Caudate nucleus (tissue), 63 donors: ENCODE measurements at places on chromosomes 1 and 21.

GRCh38 chr21:31180256-31181081, 142.2 kb upstream of the KRTAP19-8 start:
- no peak for DNase-seq

DNA sequence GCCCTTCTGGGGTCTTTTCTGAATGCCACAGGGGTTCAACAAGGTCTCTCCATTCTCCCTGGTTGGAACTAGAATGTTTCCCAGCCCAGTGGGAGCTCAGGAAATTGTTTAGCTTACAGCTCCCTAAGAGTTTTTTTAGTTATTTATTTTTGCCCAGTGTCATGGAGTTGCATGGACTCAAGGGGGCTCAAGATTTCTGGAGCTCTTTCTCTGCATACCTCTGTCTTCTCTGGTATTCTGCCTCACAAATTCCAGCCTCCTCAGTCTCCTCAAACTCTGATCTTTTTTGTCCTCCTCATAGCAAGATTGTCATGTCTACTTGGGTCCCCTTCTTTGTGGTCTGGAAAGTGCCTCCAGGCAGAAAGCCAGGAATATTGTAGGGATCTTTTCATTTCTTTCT, 15.9 kb upstream of the PPP2R5A start:
- DNase-seq: no peak

GRCh38 chr1:61797045-61797755, 54.9 kb downstream of the PATJ start:
- no peak for DNase-seq

GRCh38 chr1:16324456-16324890, 27.8 kb downstream of the FBXO42 start:
- no peak for DNase-seq

DNA sequence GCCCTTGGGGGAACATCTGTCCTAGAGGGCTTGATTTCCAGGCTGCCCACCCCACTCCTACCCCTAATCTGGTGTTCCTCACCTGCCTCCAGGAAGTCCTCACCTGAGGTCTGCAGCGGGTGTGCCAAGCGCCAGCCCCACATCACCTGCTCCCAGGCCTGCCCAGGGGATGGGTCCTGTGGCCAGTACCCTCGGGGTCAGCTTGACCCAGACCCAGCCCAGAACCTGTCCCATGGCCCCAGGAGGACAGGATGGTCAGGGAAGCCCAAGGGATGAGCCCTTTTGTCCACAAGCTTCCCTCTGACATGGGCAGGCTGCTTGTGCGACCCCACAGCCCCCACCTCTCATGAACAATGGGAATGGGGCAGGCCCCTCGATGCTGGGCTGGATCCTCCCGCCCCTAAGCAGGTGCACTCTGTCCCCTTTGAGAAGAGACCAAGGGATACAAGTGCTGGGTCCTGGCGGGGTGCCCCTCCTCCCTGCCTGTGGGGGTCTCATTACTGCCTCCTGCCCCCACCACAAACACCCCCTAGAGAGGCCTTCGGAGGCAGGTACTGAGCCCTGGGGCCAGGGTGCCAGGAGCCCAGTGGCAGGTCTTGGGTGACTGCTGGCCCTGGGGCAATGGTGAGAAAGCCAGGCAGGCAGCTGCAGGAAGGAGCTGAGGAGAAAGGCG, 3.2 kb downstream of the MIB2 start:
- DNase-seq: no peak
